ENCODE measurements at places on chromosomes 2 and 18.

GRCh38 chr2:200483729-200484198, 26.1 kb downstream of the KCTD18 start:
- peak; percentile 20 for DNase-seq

DNA sequence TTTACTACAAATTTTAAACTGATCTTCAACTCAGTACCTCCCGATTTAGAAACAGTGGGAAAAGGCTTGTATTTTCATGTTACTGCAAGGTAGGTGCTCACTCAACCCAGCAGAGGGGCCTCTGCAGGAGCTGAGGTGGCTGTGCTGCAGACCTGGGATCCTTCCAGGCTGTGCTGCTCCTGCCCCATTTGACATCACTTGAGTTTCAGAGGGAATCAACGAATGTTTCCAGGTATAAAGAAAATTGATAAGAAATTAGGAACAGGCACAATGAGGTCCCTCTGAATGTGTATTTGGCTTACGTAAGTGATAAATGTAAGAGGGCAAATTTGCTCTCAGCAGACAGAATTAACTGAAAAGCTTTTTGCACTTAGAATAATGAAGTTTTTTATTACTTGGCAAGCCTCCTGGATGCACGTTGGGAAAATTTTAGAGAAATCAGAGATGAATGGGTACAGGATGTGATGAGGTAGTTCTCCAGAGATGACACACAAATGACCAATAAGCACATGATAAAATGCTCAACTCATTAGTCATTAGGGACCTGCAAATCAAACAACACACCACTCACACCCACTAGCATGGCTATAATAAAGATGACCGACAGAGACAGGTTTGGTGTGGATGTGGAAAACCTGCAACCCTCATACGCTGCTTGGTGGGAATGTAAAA, 114.0 kb downstream of the NOL10 start:
- no peak for DNase-seq

- no peak for DNase-seq
Measured at GRCh38 chr18:77208964-77209363, 40.7 kb upstream of the GALR1 start.

GRCh38 chr2:112615051-112615450, 30.6 kb downstream of the CHCHD5 start:
- DNase-seq, result no peak

DNA sequence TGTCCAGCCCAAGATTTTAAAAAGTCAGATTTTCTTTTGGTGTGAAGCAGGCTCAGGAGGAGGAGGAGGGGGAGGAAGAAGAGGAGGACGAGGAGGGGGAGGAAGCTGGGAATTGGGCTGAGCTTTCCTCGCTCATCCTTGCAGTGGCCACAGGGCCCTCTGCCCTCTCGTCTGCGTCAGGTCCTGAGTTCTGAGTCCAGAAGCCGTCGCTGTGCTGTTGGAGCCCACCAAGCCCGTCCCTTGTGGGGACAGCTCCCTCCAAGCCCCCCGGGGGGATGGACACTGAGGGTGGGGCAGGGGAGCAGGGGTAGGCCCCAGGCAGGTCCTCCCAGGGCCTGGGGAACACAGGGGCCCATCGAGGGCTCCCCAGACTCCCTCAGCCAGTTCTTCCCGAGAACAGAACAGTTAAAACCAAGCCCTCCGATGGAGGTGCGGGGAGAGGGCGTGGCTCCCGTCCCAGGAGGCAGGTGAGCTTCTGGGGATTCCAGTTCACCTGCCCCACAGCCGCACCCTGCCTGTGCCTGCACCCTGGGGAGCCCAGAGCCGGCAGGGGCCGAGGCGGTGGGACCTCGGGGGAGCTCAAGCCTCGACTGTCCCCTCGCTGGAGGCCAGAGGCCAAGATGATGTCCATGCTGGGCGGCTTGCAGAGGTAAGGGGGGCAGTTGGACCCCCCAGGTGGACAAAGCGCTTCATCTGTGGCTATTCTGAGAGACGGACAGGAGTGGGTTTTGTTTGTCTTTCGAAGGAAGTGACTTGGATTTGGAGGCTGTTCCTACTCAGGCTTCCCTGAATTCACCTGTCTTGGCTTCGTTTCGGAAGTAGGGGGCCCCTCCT, at the start of gene GAL3ST2:
Gene GAL3ST2, plus strand, starts transcription at position 487 of the 834 bp plus-strand sequence. Its CDS starts 134 bp downstream, at position 621.
- DNase-seq, result no peak

- DNase-seq, result no peak
Measured at GRCh38 chr2:183604065-183604464, 479.8 kb downstream of the NUP35 start.

DNA sequence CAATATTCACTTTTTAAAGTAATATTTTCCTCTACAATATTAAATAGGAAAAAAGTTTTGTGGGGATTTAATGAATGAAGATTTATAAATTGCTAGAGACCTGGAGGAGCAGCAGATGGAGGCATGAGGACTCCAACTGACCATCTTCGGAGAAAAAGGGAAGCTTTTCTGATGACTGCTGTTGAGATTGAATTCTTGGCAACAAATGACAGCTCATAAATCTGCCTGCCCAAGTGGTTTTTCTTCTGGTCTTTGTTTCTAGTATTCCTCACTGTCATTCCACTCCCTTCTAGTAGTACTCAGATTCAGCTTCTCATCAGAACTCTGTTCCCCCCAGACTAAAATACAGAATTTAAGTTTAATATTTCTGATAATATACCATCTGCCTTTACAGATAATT, 157.0 kb downstream of the EML6 start:
- no peak for DNase-seq

GRCh38 chr2:218260742-218261422, at the start of gene GPBAR1:
Gene GPBAR1 (plus strand): TSS chr2:218261015. CDS start chr2:218262725, 1,710 bp downstream.
- DNase-seq, result no peak

DNA sequence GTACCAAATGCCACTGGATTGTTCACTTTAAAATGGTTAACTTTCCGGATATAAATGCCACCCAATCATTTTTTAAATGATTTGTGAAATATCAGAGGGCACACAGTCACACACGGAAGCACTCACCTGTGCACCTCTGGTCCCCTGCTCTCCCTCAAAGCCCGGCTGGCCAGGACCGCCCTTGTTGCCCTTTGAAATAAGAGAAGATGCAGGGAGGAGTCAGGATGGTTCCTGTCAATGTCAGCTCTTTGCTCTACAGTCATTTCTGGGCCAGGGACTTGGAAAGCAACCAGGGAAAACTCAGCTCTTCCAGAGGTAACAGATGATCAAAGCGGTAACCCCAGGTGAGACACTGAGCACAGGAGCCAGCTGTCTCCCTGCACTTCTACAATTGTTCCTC, 60.7 kb downstream of the COL6A3 start:
- no peak for DNase-seq

All from NCI-H2081 treated with DMSO at 0.1 percent for 48 hours (cell line).